ENCODE measurements at places on chromosomes 5 and 9. TPM values are rescaled to one million over a fixed set of nuclear protein-coding genes. Genes with fewer than 3 reads are reported as not detected.

GRCh38 chr9:117720555-117720954 lies 16.4 kb downstream of the TLR4 start:
- DNase-seq, result peak; percentile 75

- no peak for DNase-seq
These were observed 20.5 kb upstream of the RPS23 start for GRCh38 chr5:82298668-82299067.

DNA sequence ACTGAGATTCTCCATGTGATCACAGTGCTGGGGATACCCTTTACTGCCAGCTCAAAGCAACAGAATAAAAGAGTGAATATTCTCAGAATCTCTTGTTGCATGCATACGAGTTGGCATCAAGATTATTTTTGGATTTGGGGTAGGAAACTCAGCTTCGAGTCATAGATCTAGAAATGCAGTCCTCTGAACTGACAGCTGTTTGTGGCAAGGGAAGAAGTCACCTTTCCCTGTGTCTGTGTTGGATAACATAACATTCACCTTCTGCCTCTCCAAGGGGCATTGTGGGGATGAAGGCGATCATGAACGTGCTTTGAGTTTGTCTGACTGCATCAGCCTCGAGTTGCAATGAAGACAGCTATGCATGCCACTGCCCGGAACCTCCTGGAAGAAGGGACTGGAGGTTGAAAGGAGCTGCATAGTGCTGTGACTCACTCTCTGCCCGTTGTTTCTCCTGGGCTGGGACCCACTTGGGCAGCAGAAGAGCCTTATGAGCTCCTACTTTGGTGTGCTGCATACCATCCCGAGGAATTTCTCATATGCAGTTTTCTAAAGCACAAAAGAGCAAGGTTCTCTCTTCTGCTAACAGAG lies 231.7 kb downstream of the ARHGAP26 start:
- peak; percentile 75 for DNase-seq

GRCh38 chr9:83155733-83156132 lies 92.8 kb upstream of the RASEF start:
- no peak for DNase-seq

GRCh38 chr9:115261656-115262081 lies 143.7 kb upstream of the TNC start:
- DNase-seq, result peak; percentile 48

GRCh38 chr5:22560147-22560546 lies 293.0 kb downstream of the CDH12 start:
- DNase-seq, result peak; percentile 0

GRCh38 chr5:53730943-53731342 lies 170.5 kb downstream of the NDUFS4 start:
- DNase-seq, result no peak

DNA sequence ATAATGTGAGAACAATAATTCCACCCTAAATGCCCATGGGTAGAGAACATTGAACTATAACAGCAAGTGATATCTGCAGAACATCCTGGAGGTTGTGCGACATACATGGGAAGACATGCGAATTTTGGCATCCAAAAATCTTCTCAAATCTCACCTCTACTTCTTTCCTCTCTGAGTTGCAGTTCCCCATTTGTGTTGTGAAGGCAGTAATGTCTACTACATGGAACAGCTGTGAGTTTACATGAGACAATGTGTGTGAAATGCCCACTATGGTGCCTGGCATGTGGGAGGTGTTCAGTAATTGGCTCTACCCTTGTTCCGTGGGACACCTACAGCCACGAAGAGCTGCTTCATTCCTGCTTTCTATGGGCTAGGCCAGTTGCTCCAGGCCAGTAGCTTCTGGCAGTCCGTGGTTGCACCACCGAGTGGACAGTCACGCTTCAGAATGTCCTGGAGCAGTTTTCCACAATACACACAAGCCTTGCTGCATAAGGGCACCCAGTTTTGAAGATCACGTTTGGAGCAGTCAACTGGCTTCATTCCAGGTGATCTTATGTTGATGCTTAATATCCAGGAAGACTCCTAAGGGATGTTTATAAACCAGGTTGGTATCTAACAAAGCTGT lies 297.7 kb downstream of the DEPDC1B start:
- DNase-seq, result no peak

GRCh38 chr5:8842971-8843551 lies 702.8 kb downstream of the SEMA5A start:
- DNase-seq, result peak; percentile 71

- no peak for DNase-seq
These were observed 42.2 kb upstream of the CEP72 start for GRCh38 chr5:569868-570361.

DNA sequence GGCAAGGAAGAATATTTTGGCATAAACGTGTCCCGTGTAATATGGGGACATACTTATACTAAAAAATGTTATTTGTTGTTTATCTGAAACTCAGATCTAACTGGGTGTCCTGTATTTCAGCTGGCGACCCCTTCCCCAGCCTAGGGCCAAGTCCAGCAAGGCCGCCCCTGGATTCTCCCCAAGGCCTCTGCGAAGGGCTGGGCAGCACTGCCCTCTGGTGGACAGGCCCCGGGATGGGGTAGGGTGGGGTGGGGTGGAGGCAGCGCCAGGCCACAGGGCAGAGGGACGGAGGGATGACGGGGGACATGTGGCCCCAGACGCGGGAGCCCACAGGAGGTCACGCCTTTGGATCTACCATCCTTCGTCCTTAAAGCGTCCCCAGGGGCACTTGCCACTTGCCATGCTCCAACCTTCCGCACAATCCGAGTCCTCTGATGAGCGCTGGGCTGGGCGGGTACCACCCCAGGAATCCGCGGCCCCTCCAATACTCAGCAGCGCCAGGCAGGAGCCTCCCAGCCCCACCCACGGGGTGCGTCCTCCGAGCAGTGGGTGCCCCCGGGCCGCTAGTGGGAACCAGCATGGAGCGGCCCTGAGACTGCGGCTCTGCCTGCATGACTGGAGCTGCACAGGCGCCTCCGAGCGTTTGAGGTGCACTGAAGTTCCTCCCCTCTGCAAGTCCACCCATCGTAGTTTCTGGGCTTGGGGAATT lies 7.1 kb upstream of the AGPAT2 start:
- DNase-seq, result no peak

GRCh38 chr5:93675460-93676450 lies 65.6 kb downstream of the POU5F2 start:
- DNase-seq, result no peak

DNA sequence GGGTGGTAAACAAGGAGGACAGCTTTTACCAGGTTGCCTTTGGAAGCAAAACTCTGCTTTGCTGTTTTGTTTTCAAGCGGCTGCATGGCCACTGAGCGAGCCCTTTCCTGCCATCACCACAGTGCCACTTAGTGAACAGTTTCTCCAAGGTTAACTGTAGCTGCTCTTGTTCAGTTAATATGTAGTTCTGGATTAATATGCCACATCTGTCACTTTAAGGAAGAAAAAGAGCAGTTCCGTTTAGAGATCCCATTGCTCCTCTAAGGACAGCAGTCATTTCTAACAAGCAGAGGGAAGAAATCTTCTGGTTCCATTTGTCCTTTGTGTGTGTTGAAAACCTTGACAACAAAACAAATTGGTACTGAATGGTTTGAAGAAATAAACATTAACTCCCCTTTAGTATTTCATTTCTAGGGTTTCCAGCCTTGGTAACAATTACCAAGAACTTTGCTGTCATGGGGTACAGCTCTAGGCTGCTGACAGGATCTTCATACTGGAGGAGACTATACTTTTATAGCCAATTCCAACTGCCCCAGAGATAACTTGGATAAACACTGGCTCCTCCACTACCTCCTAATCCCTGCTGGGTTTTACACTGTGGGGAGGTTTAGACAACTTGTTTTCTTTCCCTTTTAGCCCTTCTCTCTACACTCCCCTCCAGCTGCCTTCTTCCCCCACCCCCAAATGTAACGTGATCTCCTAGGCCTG lies 10.3 kb upstream of the ABL1 start:
- peak; percentile 24 for DNase-seq

GRCh38 chr5:6827526-6828219 lies 114.4 kb downstream of the TENT4A start:
- no peak for DNase-seq

DNA sequence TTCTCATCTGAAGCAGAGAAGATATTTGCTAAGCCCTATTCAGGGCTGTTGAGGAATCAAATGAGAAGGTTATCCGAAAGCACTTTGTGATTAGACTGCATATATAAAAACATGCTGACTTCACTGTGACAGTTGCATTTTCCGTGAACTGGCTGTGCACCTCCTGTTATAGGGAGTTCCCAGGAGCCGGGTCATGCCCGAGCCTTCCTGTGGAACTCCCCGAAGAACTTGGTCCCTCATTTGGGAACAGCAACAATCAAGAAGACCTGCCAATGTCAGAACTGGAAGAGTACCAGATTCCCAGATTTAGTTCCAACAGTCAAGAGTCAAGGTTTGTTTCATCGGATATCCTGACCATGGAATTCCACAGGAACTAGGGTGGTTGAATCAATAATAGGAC lies 130.4 kb upstream of the RAI14 start:
- no peak for DNase-seq

- no peak for DNase-seq
These were observed 35.1 kb downstream of the KCNIP1 start for GRCh38 chr5:170538696-170539586.

GRCh38 chr5:3954633-3955032 lies 359.0 kb downstream of the IRX1 start:
- DNase-seq, result no peak

- DNase-seq, result peak; percentile 97
These were observed 138.8 kb upstream of the COL5A1 start for GRCh38 chr9:134502809-134503211.

DNA sequence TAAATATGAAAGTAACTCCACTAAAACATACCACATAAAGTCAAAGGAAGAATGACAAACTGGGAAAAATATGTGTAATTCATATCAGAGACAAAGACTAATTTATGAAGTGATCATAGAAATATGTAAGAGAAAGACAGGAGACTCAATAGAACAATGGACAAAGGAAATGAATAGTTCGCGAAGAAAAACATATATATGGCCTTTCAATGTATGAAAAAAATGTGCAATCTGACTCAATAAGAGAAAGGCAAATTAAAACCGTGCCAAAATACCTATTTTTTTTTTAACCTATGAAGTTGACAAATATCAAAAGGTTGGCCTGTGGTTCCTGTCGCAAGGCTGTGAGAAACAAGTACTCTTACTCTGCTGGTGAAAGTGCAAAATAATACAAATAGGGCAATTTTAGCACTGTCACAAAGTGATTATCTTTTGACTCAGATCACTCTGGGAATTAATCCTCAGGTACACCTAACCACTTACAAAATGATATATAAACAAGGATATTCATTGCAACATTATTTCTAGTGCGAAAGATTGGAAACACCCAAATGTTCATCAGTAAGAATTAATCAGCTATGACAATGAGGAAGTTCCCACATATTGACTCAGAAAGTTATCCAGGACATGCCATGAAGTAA lies 3.7 kb downstream of the C9 start:
- no peak for DNase-seq

- DNase-seq, result no peak
These were observed 7.6 kb downstream of the NTRK2 start for GRCh38 chr9:84677080-84677479.

Gene MAT2B
- total RNA-seq, result 50.6 TPM

Gene IFNB1
- total RNA-seq, result not detected

Gene CA9
- total RNA-seq, result not detected

Gene CCDC152
- 5.6 TPM for total RNA-seq

Gene DEPDC1B
- 5.4 TPM for total RNA-seq

Gene RASEF
- 0.05 TPM for total RNA-seq

Gene RAD1
- 31.7 TPM for total RNA-seq

Gene FAM81B
- total RNA-seq, result not detected

Gene ATG10
- total RNA-seq, result 4.3 TPM

Gene SPINK6
- total RNA-seq, result not detected

Gene IFNE
- 2.3 TPM for total RNA-seq

Gene TRIP13
- total RNA-seq, result 16.5 TPM

Gene PCDHGA5
- 1.8 TPM for total RNA-seq

Gene SMIM27
- total RNA-seq, result 18.4 TPM

Gene MEIKIN
- not detected for total RNA-seq
